ENCODE measurements at places on chromosomes 5 and 9.
A peak's percentile ranks its signal among the peaks of the same experiment; 100 is the strongest.

GRCh38 chr9:73151653-73152542 is at the start of gene ANXA1:
TSS of gene ANXA1 (plus strand) at chr9:73151865. CDS start at chr9:73158536, 6,671 bp downstream.
- no peak for DNase-seq

GRCh38 chr9:93194641-93195040 is 10.7 kb downstream of the WNK2 start:
- no peak for DNase-seq

GRCh38 chr5:141778206-141778605 is 96.2 kb upstream of the ARAP3 start:
- DNase-seq: peak; percentile 45

- no peak for DNase-seq
Observed at GRCh38 chr5:178473854-178474253, 116.3 kb downstream of the COL23A1 start.

DNA sequence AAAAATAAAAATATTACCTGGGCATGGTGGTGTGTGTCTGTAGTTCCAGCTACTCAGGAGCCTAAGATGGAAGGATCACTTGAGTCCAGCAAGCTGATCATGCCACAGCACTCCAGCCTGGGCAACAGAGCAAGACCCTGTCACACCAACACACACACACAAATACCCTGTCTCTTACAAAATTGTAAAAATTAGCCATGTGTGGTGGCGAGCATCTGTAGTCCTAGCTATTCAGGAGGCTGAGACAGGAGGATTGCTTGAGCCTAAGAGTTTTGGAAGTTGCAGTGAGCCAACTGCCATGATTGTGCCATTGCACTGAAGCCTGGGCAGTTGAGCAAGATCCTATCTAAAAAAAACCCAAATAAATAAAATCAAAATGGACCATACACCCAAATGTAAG is 32.1 kb upstream of the DENND4C start:
- no peak for DNase-seq

DNA sequence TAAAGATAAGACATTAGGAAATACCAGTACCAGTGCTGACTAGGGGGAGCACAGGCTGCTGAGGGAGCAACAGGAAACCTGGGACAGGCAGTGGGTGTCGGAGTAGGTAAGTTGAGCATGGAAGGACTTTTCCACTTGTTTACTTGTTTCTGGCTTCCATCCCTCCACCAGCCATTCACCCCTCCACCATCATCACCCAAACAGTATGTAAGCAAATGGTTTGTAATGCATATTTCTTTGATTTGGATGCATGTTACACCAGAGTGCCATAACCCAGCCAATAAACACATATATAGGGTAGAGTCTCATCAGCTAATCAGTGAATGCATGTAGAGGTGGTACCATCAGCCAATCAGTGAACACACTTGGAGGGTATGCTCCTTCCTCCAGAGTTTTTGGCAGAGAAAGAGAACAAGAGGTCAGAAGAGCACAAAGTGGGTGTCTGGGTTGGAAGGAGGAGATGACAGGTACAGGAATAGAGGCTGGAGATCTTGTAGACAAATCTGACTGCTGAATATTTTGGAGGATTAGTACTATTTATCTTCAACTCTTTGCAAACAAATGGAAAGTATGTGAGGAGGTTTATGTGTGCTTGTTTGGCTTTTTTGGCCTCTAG is 37.7 kb upstream of the PDE8B start:
- no peak for DNase-seq

GRCh38 chr5:16656561-16657191 is 39.9 kb upstream of the RETREG1 start:
- DNase-seq: no peak

- no peak for DNase-seq
Observed at GRCh38 chr5:168234133-168234532, 57.3 kb upstream of the WWC1 start.

- DNase-seq: no peak
Observed at GRCh38 chr9:3957306-3957705, 342.6 kb downstream of the GLIS3 start.

- no peak for DNase-seq
Observed at GRCh38 chr9:113646946-113647914, 183.7 kb downstream of the RGS3 start.

GRCh38 chr5:179504600-179505396 is 45.6 kb upstream of the RUFY1 start:
- no peak for DNase-seq

DNA sequence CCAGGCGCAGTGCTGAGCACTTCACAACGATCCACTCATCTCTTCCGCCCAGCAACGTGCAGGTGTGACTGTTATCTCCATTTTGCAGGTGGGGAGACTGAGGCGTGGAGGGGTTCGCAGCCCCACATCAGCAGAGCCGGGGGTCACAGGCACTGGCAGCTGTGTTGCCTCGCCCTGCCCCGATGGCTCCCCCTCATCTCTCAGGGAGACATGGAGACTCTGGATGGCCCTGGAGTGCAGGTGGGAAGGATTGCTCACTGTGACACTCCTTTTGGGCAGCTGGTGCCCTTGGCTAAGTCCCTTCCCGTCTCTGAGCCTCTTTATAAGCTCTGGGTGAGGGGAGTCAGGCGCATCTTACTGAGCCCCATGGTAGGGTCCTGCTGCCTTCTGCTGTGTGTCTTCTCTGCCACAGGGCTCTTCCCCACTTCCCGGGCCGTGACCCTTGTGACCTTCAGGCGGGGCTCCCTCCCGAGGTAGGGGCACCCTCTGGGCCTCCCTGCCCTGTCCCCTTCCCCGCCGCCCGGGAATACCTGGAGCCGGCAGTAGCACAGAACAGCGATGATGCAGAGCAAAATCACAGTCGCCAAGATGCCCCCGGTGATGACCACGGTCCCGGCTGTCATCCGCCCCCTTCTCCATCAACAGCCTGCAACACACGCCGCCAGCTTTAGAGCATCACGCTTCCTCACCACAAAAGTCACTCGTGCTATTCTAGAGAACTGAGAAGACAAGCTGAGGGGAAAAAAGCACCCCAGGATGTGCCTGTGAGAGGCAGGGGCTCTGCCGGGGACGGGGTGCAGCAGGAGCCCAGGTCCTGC is 29.4 kb downstream of the FAM163B start:
- DNase-seq: no peak

- no peak for DNase-seq
Observed at GRCh38 chr5:73967347-73967746, 341.4 kb downstream of the ARHGEF28 start.

DNA sequence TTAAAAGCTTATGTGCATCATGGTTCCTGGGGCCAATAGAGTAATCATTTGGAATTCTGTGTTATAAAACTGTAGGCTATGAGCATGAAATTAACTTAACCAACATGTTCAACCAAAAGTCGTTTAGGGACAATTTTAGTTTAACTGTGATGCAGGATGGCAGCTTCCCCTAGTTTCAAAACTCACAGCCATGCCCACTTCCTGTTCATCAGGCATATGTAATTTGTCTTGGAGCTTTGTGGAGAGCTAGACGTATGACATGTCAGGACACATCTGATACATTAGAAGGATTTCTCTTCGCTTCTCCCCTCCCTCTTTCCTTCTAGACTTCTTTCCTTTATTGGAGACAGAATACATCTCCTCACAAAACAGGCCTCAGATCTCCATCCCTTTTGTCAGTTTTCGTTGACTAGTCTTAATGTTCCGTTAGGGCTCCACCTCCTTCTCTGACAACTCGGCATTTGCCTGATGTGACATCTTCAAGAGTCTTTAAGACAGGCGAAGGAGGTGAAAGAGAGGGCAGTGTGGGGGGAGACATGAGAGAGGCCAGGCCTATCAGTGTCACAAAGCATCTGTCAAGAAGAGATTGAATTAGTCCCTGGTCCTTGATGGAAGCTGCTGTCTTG is 176.0 kb downstream of the MSX2 start:
- DNase-seq: no peak

- DNase-seq: no peak
Observed at GRCh38 chr5:43412644-43413043, 453 bp upstream of the CCL28 start.

DNA sequence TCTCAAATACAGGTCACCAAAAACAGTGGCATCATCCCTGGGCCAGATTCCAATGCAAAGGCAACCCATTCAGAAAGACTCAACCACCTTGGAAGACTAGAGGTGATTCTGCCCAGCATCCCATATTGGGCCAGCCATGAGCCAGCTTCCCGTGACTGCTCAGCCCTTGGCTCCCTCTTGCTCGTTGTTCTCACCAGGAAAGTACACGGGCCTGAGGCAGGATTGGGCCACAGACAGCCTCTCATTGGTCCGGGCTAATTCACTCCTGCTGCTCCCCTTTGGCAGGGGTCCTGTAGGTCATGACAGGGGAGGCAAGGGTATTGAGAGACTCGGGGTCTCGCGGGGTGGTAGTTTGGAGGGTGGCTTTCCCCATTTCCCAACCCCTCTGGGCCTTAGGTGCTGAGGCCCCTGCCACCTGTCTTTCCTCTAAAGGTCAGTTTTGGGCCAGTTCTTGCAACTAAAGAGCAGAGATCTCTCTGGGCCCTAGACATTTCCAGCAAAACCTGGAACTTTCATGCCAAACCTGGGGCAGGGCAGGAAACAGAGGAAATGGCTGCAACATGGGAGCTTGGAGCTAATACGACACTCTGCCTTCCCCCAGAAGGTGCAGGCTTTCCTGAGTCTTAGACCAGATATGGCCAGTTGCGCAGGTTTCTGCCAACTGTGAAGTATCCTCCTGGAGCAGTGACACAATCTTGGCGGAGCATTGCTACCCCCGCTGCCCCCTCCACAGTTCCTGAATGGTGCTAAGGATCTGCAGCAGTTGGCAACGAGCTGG is 22.0 kb upstream of the FGFR4 start:
- DNase-seq: no peak
